ENCODE measurements at places on chromosomes 4 and X. TPM values are rescaled to one million over a fixed set of nuclear protein-coding genes. Genes with fewer than 3 reads are reported as not detected.

Gene FATE1
- total RNA-seq: not detected

Gene HELT
- not detected for total RNA-seq

Gene UGT2B7
- total RNA-seq: not detected

Gene CCKAR
- total RNA-seq: 25.2 TPM

Gene FAT4
- total RNA-seq: 18.5 TPM
